LHCN-M2 (cell line): ENCODE measurements at places on chromosomes 3 and 15. TPM values are rescaled to one million over a fixed set of nuclear protein-coding genes. Genes with fewer than 3 reads are reported as not detected.
A peak's percentile ranks its signal among the peaks of the same experiment; 100 is the strongest.

GRCh38 chr15:90718232-90718631, 1.1 kb downstream of the BLM start:
- no peak for DNase-seq

The CDCP1 gene
- total RNA-seq = 19.6 and 23.0 TPM in 2 replicates

DNA sequence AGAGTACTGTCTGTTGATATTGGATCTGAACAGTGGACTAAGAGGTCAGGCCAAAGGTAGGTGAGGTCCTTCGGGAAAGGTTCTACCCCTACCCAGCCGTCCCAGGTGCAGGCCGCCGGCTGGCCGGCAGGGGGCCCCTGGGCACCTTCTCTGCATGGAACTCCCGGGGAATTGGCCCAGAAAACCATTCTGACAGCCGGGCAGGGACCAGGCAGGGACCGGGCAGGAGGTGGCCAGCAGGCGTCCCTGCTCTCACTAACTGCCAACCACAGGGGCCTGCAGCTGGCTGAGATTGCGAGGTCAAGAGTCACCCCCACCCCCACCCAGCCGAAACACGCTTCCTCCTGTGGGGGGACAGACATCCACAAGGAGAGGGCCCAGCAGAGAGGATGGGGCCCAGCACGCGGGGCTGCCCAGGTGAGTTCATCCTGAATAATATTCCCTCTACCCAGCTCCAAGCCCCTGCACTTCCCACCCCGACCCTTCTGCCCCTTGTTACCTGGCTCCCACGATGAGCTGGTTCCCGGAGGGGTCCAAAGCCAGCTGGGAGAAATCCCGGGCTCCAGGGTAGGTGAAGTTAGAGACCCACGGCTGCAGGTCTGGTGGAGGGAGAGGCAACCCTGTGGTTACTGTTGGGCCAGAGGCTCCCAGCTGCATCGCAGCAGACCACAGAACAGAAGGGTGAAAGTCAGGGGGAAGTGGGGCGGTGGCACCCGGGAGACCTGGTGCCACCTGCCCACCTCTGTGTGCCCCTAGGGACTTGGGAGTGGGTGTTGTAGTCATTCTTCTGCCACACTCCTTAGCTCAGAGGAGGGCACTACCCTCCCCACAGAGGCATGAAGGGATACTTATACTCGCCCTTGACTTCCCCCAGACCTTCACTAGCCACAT, 84.4 kb downstream of the SEMA5B start:
- peak; percentile 51 for DNase-seq

DNA sequence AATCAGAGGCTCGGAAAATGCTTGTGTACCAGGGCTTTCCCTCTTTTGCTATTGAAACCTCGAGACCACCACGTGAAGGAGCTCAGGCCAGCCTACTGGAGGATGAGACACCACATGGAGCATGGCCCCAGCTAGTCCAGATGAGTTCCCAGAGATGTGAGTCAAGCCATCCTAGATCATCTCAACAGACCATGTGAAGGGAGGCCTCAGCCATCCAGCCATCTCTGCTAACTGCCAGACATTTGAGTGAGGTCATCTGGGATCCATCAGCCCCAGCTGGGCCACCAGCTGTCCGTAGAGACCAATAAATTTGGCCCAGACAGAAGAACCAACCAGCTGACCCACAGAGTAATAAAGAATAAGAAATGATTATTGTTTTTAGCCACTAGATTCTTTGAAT, 62.8 kb upstream of the PROK2 start:
- peak; percentile 5 for DNase-seq

- peak; percentile 13 for DNase-seq
Observed at GRCh38 chr3:187014417-187014864, 84.1 kb downstream of the ST6GAL1 start.

The IGSF11 gene
- total RNA-seq = not detected in 2 replicates

DNA sequence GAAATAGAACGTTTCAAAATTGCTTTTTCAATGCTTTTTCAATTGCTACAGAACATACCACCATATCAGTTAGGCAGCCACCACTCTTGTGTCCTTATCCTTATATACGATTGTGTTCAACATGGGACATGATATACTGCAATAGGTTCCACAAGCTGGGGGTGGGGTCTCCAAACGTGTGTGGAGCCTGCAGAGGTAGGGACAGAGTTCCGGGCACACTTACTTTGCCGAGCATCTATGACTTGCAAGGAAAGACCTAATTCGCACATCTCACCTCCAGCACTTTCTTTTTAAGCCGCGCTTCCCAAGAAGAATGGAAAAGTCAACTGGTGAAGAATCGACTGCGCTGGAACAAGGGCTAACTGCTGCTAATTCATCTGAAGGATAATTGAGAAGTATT, 39.6 kb upstream of the SFMBT1 start:
- DNase-seq = no peak

DNA sequence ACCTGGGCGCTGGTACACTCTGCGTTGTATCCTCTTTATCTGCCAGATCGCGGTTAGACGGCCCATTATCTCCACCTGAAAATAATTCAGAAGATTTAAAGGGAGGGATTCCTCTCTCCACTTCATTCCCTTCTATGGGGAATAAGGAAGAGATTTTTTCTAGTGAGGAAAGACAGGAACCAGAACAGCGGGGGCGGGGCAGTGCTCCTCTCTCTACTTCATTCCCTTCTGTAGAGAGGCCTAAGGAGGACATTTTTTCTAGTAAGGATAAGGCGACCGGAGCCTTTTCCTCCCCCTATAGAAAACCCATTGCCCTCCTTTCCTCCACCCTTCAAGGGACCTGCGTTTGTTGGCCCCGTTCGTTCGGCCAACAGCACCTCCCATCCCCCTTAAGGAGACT, 8.3 kb upstream of the LIPH start:
- DNase-seq = no peak

DNA sequence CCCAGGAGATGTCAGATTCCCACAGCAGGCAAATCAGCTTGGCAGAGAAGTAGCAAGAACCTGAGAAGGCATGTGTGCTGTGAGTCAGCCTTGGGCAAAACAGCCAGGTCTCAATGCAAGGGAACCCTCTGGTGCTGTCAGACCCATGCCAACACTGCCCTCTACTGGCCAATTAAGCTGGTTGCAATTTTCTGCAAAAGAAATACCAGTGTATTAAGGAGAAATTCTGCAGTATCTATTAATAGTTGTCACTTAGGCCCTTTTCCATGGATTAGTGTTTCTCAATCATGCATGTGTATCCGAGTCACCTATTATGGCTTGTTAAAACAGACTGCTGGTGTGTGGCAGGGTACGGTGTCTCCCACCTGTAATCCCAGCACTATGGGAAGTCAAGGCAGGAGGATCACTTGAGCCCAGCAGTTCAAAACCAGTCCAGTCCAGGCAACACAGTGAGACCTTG, 26.2 kb downstream of the MAP4 start:
- DNase-seq = peak; percentile 91
